ENCODE measurements at places on chromosomes 7 and 10.
A peak's percentile ranks its signal among the peaks of the same experiment; 100 is the strongest.

GRCh38 chr10:61263518-61263917 is 189.7 kb downstream of the TMEM26 start:
- DNase-seq = no peak

DNA sequence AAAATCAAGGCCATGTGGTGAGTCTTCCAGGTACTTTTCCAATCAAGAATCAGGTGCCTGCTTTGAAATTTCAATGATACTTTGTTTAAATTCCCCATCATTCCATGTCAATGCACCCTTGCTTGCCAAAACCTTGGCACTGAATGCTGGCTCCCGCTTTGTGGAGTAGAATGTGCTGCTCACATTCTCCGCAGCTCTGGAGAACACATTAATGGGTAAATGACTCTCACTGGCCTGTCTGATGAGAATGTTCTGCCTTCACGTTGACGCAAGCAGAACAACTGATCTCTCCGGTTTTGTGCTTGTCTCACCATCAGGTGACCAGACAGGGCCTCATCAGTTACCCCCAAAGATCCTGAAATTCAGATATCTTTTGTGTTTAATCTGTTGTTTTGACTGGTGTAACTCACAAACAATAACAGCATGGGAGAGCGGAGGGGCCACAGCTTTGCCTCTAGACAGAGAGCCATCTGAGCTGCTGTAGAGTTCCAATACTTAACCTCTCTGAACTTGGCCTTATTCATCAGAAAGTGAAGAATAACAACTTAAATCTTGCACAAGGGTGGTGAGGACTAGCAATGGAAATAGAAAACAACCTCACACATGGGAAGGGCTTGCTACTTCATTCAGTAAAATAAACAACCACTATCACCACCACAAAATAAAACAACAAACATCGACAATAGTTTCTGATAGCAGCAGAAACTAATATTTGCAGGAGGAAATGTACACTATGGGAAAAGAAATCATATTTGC is 276.9 kb upstream of the IGFBP3 start:
- DNase-seq = no peak

DNA sequence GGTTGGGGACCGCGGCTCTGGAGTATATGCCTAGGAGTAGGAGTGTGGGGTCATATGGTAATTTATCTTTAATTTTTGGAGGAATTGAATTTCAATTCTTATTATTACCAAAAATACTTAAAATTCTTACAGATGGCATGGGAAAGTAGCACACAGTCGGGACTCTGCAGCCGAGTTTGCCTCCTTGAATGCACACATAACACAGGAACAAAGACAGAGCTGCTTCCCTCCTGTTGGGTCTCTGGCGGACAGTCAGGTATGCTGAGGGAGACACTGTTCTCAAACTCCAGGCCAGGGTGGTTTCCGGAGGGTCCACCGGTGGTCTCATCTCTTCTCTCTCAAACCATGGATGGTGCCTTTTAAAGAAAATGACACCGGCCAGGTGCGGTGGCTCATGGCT is 32.7 kb downstream of the GRIFIN start:
- no peak for DNase-seq

DNA sequence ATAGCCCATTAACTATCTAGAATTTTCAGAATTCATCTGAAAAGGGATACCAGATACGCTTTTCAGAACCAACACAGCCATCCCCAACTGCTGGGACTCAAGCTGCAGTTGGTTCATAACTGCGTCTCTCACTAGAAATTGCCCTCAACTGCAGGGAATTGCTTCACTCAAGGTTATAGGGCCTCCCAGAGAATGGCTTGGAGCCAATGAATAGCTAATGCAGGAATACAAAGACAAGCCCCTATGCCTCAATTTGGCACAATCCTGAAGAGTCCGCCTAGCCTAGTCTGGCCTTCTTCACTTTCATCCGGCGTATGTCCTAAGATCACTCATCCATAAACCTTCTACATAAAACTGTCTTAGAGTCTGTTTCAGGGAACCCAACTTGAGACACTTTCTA is 164.0 kb downstream of the SKAP2 start:
- no peak for DNase-seq

DNA sequence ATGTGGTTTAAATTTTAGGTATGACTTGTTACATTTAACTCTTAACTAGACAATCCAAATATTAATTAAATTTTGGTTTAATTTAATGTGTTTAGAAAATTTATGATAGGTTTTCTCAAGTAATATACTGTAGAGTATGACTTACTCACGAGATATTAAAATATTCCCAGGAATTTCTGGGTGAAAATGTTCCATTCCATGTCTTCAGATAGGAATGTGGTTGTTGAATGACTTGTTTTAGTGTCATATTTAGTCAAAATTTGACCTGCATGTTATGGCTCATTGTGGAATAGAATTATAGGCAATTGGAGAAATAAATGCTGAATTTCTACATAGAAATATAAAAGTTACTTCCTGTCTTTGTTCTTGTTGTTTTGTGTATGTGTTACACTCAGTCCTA is 46.7 kb downstream of the SHOC2 start:
- no peak for DNase-seq

DNA sequence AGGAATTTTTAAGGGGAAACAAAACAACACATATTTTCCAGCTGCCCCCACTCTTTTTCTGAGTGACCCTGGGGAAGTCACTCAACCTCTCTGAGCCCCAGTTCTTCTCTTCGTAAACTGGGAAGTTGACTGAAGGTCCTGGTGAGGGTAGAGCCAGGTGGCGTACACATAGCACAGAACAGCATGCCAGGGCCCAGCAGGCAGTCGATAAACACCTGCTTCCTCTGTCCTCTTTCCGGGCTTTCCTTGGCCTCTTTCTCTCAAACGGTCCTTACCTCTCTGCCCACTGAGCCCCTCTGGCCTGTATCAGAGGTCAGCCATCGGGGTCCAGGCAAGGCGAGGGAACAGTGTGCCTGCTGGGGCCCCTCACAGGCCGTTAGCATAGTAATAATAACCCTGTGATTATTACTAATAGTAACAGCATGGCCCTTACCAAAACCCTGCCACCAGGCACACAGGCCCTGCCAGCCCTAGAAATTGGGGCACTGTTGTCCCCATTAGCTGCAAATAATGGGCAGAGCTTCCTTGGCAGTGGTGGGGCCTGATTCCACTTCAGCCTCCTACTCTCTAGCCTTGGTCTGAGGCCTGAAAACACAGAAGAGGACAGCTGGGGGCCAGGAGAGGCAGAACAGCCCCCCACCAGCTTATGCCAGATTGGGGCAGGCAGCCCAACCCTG is 37.3 kb upstream of the SLC29A3 start:
- no peak for DNase-seq

DNA sequence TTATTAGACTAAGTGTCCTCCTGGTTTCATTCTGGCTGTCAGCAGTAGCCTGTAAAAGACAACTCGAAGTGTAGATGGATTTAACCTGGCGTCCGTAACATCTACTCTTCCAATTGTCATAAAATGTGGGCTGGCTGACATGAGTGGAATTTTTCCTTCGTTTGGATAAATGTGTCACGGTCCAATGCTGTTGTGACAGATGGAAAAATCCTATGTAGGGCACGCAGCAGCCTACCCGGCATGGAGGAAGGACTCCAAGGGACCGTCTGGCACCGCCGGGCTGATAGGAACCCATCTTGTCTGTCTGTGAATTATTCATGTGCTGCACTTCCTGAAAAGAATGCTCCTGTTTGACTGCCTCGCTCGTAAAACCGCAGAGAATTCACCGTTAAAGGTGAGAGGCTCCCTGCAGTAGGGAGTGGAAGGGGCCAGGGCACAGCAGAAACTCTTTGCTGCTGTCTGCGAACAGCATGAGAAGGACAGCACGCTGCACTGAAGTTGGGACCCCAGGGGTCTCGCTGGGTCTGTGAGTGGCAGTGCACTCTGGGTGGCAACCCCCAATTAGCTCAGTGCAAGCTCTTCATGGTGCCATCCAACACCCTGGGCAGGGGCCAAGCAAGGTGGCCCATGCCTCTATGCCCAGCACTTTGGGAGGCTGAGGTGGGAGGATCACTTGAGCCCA is 1.6 kb upstream of the ORAI2 start:
- DNase-seq = peak; percentile 92

DNA sequence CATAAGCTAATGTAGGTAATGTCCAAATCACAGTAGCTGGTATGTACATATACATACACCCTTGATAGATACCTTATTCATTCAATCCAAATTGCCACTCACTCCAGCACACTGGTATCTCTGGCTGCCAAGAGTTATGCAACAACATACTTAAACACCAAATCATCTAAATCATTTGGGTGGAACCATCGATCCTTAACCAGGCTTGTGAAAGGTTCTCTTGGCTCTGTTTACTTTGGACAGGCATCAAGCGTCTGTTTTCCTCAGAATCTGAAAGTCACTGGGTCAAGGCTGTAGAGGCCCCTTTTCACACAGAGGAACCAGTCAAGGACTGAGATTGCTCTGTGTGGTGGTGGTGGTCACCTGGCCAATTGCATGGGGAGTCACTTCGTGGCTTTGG is 24.6 kb downstream of the JAZF1 start:
- no peak for DNase-seq

GRCh38 chr10:21496343-21497176 is 28.9 kb downstream of the SKIDA1 start:
- peak; percentile 57 for DNase-seq

DNA sequence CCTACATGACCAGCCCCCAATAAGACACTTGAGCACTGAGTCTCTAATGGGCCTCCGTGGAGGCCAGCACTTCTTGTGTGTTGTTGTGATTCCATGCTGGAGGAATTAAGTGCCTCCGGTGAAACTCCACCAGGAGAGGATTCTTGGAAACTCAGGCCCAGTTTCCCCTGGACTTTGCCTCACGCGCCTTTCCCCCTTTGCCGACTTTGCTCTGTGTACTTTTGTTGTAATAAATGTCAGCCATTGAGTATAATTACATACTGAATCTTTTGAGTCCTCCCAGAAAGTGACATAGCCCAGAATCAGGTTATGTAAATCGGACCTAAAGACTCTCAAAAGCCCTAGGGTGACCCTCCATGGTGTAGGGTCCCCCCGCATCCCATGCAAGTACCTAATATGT is 82.4 kb downstream of the DLG5 start:
- DNase-seq = no peak

DNA sequence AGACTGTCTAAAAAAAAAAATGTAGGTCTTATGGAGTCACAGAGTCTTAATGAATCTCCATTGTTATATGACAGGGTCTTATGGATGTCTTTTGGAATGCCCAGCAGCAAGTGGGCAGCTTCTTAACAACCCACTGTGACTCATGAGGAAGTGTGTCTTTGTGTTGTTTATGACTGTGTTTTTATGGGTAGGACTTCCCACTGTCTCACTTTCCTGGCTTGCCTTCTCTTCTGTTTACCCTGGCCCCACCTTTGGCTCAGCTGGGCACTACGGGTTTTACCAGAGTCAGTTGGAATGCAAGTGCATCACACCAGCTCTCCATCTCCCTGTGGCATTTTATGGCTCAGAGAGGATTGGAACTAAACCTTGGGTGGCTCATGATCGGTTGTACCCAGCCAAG is 580.5 kb downstream of the AUTS2 start:
- no peak for DNase-seq

DNA sequence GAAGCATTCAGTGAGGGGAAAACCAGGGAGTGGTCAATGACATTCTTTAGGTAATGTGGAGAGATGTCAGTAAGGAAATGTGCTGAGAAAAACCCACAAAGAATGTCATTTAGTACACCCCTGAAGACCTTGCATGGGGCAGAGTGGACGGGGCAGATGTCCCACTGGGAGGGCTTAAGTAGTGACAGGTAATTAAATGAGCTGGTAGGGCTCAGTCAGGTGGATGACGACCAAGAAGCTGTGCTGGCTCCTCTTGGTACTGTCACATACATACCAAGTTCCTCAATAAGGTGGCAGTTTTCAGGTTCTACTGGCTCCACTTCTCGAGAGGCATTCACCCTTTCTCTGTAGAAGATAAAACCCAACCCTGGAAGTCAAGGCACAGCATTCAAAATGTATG is 1.8 kb downstream of the PON3 start:
- no peak for DNase-seq

DNA sequence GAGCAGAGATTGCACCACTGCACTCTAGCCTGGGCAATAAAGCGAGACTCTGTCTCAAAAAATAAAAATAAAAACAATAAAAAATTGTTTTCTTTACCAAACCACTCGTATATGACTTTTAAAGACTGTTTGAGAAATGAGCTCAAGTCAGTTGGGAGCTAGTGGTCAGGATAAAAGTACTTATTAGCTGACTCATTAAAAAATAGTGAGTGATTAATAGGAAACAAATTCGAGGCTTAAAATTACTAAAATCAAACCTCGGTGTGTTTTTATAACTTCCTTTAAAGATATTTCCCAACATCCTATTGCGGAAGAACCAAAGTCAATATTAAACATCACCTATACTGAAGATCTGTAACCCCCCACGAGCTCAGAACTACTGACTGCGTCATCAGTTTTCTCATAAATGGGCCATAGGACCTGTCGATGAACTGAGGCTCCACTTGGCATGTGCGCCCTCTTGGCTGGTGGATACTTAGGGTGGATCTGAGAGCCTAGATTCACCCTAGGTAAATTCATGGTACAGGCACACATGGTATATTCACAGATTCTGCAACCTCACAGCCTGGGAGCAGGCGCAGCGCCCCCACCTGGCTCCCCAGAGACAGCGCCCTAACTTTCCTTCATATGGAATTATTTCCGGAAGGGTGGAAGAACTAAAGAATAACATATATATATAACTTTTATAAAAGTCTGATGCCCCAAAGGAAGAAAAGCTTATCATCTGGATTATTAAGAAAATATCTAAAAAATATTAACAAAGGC is 9.2 kb downstream of the MKI67 start:
- no peak for DNase-seq

DNA sequence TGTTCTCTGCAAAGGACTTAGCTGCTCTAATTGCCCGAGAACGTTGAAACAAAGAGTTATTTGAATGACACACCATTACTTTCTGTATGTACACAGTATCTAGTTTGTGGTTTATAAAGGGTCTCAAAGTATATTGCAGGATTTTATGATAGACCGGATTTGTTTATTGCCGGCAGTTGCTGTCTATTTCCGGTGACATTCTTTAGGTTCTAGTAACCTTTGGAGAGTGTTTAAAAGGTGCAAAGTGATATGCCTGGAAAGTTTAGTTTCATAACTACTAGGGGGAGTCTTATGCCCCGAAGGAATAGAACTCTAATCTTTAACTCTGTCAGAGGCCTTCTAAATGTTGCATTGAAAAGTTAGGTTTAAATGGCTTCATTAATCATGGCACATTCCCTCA is 63.8 kb downstream of the PAPSS2 start:
- DNase-seq = no peak

DNA sequence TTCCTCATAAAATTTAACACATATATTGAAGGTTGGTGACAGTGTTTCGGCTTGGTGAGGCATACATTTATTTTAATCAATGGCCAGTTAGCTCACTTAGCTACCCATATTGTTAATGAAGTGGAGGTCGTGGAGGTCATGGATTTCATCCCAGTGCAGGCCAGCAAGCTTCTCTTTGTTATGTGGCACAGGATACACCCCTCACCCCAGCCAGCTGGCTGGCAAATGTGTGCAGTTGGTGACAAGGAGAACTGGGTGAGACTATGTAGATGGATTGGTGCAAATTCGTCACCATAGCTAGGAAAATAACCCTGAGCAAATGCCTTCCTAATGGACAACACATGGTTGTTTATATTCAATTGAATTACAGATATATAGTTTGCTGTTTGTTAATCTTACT is 50.5 kb upstream of the FOXP2 start:
- no peak for DNase-seq

GRCh38 chr10:22723783-22724182 is 9.4 kb upstream of the PIP4K2A start:
- no peak for DNase-seq
